ENCODE measurements at places on chromosomes 7 and 10.

GRCh38 chr10:21720090-21720489 is 186.1 kb downstream of the MLLT10 start:
- DNase-seq, result no peak

GRCh38 chr10:19316204-19316870 is 267.7 kb downstream of the MALRD1 start:
- DNase-seq, result no peak

- no peak for DNase-seq
Observed at GRCh38 chr10:45432700-45433472, 58.9 kb downstream of the ALOX5 start.

GRCh38 chr7:135678612-135679575 is 16.6 kb downstream of the STMP1 start:
- no peak for DNase-seq

DNA sequence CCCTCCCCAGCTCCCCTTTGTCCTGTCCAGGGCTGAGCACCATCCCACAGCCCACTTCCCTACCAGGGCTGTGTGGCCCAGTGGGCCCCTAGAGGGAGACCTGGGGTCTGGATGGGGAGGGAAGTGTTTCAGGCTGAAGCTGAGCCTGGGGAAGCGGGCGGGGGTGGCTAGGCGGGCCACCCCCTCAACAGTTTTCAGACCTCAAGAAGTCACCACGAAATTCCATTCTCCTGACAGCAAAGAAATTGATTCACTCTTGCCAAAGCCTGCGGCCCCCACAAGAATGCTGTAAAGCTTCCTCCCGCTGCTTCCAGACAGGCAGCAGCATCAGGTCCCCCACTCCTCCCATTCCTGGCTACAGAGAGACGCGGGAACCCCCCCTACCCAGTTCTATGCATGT is 2.5 kb upstream of the LFNG start:
- no peak for DNase-seq
